Stimulated activated CD8-positive, alpha-beta memory T cell treated with anti-CD3 and anti-CD28 coated beads, Interleukin-15, amount 100 ng/mL, for 4 hours (primary cell): ENCODE measurements at places on chromosomes 2 and 18.

- DNase-seq, result no peak
These were observed 7.9 kb downstream of the PKP4 start for GRCh38 chr2:158464426-158465281.

GRCh38 chr18:79195716-79196683 is 126.8 kb downstream of the ATP9B start:
- no peak for DNase-seq

DNA sequence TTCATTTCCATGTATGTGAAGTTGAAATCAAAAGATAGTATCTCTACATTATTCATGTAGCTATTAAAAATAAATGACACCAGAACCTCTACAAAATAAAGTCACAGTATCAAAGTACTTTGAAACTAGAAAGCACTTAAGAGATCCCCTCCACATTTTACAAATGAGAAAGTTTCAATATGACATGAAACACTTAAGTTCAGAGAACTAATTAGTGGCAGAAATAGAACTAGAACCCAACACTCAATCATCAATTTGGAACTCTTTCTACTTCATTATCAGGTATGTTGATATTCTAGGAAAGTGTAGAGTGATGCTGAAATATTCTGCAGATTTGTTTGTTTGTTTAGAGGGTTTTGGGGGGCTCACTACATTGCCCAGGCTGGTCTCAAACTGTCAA is 145.6 kb downstream of the MEMO1 start:
- no peak for DNase-seq

DNA sequence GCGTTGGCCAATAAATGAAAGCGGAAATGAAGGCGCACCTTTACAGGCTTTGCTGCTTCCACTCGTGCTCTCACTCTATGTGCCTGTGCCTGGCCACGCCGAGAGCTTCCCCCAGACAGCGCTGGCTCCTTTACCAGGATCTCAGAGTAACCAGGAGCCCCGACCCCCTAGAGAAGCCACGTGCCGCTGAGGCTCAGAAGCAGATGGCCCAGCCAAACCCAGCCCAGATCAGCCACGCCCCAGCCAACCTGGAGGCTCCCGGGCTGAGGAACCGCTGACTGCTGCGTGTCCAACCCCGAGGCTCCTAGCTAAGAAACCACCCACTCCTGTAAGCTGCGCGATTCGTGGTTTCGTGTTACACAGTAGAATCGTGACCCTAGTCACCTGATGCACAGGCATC is 199.3 kb downstream of the NCK2 start:
- DNase-seq, result no peak

GRCh38 chr2:84493514-84493913 is 22.8 kb upstream of the DNAH6 start:
- no peak for DNase-seq

- DNase-seq, result no peak
These were observed 90.8 kb downstream of the EPAS1 start for GRCh38 chr2:46387886-46388515.

GRCh38 chr2:232623768-232624765 is 9.3 kb upstream of the EFHD1 start:
- DNase-seq, result no peak

- no peak for DNase-seq
These were observed 160.3 kb downstream of the CSRNP3 start for GRCh38 chr2:165629776-165630175.

DNA sequence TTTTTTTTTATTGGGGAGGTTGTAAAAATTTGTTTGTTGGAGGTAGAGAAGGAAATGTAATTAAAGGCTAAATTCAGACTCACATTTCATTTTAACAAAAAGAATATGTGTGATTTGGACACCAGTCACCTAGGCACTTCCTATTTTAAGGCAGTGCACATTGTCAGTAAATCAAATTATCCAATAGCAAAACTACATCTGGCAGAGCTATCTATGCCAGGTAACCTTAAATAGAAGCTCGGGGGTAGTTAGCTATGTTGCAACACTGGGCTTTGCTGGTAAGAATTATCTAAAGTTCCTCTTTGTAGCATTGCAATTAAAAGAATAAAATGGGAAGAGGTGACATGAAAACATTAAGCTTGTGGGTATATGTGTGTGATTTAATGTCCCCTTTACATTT is 1064.4 kb upstream of the ZEB2 start:
- no peak for DNase-seq

DNA sequence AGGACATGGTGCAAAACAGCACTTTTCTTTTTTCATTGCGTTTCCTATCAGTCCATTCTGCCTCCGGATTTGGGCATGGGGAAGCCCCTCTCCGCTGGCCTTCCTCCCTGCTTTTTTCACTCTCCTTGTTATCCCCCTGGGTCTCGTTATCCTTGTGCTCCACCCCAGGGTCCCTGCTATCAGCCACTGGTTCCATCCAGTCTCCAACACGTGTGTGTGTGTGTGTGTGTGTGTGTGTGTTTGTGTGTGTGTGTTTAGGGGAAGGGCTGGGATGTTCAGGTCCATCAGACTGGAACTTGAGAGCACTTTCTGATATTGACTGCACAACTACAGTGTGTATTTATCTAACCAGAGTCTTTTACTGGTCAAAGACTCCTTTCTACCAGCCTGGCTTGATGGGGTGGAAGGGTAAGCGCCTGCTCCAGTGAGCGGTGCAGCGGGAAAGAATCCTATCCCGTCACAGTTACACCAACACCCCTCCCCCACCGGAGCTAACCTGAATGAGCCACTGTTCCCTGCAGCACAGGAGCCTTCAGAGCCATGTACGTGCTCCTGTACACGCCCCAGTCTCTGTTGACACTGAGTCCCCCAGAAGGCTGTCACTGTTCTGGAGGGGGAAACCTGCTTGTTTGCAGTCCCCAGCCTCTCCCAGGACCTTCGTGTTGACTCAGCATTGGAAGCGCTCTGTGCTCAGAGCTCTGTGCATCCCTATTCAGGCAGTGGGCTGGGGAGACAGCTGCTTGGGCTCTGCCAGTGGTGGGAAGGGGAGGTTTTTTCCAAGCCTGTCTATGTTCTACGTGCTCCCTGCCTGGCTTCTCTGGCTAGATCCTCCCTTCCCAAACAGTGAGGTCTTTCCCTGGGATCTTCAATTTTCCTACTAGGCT is 4.6 kb downstream of the INHA start:
- DNase-seq, result no peak

- DNase-seq, result no peak
These were observed 15.6 kb upstream of the PPP1CB start for GRCh38 chr2:28736034-28736433.

- no peak for DNase-seq
These were observed 324.1 kb upstream of the CRIM1 start for GRCh38 chr2:36031471-36031870.

- no peak for DNase-seq
These were observed 41.1 kb downstream of the FEZ2 start for GRCh38 chr2:36556842-36557241.

DNA sequence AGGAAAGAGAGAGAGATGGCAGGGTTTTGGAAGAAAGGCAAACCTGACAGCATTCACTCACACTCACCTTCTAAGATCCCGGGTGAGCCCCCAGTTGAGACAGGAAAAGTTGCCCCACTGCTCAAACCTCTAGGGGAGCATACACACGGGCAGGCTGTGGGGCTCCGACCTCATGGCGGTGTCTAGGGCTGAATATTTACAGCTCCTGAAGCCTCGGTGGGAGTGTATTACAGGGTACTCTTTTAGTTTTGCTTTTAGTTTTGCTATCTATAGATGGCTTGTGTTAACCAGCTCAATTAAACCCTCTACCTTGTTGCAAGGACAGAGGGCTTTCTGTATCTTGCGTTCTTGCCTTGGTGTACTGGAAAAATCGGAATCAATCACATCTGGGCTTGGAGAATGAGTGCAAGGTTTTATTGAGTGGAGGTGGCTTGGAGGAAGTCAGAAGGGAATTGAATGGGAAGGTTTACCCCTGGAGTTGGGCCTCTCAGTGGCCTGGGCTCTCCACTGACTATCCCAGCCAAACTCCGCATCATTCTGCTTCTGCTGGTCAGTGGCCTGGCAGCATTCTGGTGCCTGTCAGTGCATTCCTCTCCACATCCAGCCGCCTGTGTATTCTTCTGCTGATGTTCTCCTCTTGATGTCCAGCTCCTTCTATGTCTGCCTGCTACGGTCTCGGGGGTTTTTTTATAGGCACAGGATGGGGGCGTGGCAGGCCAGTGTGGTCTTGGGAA is 10.1 kb upstream of the IFIH1 start:
- no peak for DNase-seq

GRCh38 chr18:41700416-41700815 is 254.6 kb upstream of the PIK3C3 start:
- DNase-seq, result no peak

GRCh38 chr2:2901384-2902345 is 476.0 kb downstream of the EIPR1 start:
- no peak for DNase-seq

GRCh38 chr2:119751706-119752105 is 8.0 kb upstream of the PTPN4 start:
- no peak for DNase-seq

DNA sequence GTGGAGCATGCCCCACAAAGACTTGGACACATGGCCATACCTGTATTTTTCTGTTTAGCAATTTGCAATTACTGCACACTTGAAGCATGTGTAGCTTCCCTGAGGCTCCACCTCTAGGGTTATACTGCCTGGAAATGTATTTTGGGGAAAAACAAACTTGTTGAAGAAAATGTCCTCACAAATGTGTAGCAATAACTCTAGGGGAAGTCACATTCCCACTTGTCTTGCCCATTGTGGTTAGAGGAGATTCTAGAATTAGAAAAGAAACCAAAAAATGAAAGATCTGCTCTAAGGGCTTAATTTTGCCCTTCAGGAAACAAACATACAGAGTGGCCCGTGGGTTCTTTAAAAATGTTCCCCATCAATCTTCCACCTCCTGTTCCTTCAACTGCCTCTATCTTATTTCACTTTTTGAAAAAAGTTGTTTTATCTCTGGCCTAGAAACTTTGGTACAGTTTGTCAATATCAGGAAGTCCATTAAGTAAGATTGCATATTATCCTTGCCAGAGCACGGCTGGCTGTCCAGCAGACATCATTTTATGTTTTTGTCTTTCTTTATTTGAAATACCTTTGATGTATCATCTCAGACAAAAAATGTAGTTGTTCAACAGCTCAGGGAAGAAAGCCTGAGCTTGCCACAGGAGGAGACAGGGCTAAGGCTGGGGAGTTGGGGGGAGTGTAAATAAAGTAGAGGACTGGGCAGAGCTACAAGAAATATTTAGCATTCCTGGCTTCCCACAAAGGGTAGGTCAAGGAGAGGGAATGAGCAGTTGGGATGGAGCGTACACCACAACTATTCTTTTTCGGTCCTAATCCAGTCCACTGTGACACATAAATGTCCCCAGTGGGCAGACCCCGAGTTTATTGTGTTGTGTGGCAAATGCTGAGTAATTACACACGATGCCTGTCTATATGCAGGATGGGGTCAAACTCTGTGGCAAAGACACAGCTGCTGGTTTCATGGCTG is 96.8 kb upstream of the CDC42EP3 start:
- DNase-seq, result no peak

GRCh38 chr2:172361360-172361759 is 66.0 kb upstream of the ITGA6 start:
- DNase-seq, result no peak

DNA sequence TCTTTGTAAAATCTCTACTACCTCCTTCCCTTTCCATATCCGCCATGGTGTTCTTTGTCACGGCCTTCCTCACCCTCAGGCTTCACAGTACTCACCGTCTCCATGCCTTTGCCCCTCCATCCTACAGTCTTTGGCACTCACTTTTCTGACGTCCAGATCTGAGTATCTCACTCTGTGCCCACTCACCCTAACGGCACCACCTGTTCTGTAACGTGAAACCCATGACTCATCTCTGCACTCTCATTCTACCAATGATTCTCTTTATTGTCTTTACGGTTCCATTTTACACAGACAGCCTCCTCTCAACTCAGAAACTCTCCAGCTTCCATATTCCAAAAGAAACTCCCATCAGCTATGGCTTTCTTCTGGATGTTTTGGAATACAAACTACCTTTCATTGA is 56.7 kb downstream of the NETO1 start:
- no peak for DNase-seq

DNA sequence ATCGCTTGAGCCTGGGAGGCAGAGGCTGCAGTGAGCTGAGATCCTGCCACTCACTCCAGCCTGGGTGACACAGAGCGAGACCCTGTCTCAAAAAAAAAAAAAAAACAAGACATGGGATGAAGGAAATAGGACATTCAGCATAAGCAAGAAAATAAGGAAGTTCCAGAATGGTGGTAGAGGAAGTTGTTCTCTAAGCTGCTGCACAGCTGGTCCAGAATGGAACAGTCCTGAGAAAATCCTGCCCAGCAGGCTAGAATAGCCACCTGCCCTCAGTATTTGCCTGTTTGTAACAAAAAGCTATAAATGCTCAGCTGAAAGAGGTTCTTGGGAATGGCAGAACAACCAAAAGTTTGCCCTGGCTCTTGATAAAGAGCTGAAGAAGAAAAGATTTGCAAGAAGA is 11.1 kb upstream of the MAPRE3 start:
- DNase-seq, result no peak

DNA sequence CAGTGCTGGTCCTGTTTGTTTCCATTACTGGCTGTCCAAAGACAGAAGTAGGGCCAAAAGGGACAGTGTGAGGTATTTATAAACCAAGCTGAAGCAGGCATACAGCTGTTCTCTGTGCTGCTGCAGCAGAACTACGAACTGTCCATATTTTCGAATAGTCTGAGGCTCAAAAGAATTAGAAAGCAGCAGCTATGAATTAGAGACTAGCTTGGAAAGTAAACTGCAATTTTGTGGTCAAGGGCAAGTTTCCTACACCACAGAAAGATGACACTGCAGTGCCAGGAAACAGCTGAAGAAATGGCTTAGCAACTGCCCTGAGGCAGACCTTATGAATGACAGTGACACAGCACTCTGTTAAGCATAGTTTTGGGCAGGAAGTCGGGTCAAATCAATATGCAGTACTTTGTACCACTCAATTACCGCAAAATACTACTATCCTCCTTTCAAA is 125.3 kb downstream of the TMEM131 start:
- no peak for DNase-seq

- DNase-seq, result no peak
These were observed 34.7 kb downstream of the INPP4A start for GRCh38 chr2:98479371-98479770.

- no peak for DNase-seq
These were observed 40.2 kb upstream of the GMCL1 start for GRCh38 chr2:69789175-69789721.

DNA sequence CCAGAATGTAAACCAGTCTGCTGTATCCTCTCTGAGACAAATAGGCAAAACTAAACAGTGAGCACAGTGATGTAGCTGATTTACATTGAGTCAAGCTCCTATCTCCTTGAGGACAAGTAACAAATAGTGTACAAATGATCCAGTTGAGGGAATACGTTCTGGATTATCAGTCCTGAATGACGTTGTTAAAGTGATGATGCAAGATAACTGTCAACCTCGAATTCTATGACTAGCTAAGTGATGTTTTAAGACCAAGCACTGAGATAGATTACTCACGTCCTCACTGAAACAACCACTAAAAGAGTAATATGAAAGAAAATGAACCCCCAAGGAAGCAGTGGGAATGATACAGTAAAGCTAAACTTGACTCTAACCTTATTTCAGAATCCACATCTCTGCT is 46.8 kb downstream of the SMC6 start:
- DNase-seq, result no peak
